Uterus (tissue), 4 donors: ENCODE measurements at places on chromosomes 16 and 17. TPM values are rescaled to one million over a fixed set of nuclear protein-coding genes. Genes with fewer than 3 reads are reported as not detected.

The SGCA gene
- not detected for total RNA-seq

The COQ7 gene
- total RNA-seq: 32.3 TPM

The SHBG gene
- total RNA-seq: 0.21 TPM

The ABCA9 gene
- total RNA-seq: 14.7 TPM

The TBC1D3H gene
- not detected for total RNA-seq

- DNase-seq: peak; percentile 60
Observed at GRCh38 chr16:69482410-69482991, 58.1 kb downstream of the CYB5B start.

GRCh38 chr16:72721981-72722380, 325.9 kb downstream of the ZFHX3 start:
- no peak for DNase-seq
